ENCODE measurements at places on chromosomes 4 and X.

DNA sequence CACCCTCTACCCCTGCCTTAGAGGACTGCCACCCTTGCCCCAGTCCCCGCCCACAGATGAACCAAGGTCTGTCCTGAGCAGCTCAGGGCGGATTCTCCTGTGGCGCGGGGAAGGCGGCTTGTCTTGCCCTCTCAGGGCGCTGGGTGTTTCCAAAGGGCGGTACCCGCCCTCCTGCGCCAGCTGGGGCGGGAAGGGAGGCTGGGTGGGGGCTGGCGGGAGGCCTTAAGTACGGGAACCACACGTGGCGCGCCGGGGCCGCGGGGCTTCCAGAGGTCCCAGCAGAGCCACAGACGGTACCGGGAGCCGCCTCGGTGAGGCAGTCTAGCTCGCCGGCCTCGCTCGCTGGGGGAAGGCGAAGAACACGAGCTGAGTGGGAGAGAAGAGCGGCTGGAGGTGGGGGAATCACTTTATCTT is 361.1 kb downstream of the MID1IP1 start:
- peak; percentile 57 for DNase-seq

DNA sequence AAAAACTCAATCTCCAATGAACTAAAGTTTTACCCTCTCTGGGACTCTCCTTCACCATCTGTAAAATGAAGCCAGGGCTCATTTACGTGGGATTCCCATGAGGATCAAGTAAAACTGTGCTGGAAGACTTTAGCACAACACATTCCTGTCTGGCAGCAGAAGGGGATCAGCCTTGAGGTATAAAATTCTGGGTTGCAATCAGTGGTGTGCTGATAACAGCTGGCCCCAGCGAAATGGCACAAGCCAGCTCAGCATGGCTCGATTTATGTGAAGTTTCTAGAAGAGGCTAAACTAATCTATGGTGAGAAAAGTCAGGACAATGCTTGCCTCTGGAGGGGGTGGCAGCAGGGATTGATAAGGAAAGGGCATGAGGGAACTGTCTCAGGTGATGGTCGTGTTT is 28.4 kb downstream of the ZNF630 start:
- no peak for DNase-seq

GRCh38 chrX:123581586-123581985 is 151.3 kb downstream of the THOC2 start:
- DNase-seq = no peak

DNA sequence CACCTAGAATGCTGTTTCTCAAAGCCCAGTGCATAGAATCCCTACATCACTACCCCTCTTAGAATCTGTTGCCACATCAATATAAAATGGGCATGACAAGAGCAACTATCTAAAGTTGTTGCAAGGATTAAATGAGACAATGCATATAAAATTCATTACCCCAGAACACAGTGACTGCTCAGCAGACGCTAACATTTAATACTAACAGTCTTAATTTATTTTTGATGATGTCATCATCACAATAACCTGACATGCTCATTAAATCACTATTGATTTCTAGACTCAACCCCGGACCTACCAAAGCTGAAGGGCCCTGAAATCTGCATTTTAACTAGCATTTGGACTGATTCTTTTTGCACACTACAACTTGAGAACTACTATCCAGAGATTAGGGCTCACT is 3.9 kb downstream of the ARSJ start:
- no peak for DNase-seq

GRCh38 chr4:139633661-139634060 is 32.0 kb upstream of the MGST2 start:
- peak; percentile 49 for DNase-seq

Measured in right cardiac atrium (tissue), 5 donors.